ENCODE measurements at places on chromosomes 16 and 17.

DNA sequence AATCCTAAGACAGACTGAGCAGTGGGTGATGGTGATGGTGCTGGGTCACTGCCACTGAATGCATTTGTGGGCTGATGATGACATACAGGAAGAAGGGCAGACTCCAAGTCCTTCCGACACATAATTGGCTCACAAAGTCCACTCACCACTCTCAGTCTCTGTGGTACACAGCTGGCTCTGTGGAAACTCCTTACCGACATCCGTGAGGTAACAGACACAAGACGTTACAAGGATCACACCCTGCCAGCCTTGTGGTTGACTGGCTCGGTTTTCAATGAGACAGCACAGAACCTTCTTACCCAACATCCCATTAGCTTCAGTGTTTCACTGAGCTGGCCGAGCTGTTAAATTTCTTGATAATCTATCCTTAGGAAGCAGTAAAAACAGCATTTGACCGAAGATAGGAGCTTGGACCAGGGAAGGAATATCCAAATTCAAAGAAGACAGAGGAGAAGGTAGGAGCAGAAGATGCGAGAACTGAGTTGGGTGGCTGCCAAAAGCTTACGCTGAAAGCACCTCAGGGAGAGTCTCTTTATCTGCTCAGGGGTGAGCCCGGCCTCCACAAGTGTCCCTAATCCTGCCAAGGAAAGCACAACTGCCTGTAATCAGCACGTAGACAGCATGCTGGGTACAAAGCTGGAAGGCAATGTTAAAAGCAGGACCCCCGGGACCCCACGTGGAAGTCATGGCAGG, 5.5 kb upstream of the MXRA7 start:
- peak; percentile 99 for DNase-seq

- peak; percentile 60 for DNase-seq
Observed at GRCh38 chr16:28192806-28193529, 18.8 kb downstream of the XPO6 start.

DNA sequence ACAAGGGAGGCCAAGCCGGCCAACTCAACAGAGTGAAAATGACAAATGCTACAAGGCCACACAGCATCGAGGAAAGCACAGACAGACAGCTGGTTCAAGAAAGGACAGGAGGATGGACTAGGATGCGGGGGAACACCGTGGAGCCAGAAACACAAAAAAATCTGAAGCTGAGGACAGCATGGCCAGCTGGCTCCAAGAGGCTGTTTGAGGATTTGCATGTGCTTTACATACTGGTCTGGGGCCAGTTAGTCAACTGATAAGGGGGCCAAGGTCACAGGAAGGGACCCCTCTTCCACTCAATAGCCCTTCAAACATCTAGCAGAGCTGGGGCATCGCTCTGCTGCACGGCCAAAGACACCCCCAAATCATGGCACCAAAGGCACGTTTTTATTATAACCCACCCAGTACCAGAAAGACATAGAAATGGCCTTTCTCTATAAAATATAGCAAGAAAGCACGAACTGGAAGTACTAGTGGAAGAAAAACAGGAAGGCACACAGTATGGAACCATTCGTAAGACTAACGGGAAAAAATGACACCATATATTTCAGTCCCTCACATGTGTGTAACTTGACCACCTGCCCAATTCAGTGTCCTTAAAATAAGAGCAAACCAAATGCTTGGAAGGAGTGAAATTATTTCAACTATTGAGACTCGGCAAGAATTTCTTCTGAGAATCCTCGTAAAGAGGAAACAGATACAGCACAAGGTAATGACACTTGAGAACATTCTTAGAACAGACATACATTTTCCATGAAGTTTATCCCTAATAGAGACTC, 7.8 kb upstream of the SRL start:
- DNase-seq, result no peak

GRCh38 chr17:28675980-28676379, 14.0 kb downstream of the SUPT6H start:
- no peak for DNase-seq

GRCh38 chr17:55690105-55690508, 32.6 kb downstream of the TMEM100 start:
- DNase-seq, result peak; percentile 96

DNA sequence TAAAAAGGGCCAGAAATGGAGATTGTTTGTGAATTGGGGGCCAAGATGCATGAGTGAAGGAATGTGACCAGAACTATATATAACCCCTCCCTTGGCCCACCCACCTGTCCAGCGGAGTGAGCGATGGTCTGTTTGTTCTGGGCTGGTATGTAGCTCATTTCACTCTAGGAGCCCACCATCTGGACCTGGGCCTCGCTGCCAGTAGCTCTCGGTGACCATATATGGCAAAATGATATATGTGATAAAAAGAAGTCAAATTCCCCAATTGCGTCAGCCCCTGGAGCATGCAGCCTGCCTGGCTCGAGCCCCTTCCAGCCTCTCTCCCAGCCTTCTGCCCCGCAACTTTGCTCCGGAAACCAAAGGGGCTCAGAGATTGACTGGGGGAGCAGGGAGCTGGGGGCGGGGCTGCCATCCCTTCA, 47.3 kb downstream of the CCDC42 start:
- DNase-seq, result no peak

DNA sequence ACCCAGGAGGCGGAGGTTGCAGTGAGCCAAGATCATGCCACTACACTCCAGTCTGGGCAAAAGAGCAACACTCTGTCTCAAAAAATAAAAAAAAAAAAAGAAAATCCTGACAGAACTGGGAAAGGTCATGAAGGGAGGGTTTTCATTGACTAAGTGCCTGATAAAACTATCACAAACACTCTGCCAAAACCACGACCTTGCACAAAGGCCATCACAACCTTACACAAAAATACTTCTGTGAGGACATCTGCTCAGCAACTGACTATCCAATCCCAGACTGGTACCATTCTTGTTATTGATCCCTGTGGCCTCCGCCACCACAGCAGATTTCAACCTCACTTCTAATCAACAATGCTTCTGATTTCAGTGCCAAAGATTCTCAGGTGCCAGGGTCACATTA, 40.1 kb downstream of the MPHOSPH6 start:
- no peak for DNase-seq

DNA sequence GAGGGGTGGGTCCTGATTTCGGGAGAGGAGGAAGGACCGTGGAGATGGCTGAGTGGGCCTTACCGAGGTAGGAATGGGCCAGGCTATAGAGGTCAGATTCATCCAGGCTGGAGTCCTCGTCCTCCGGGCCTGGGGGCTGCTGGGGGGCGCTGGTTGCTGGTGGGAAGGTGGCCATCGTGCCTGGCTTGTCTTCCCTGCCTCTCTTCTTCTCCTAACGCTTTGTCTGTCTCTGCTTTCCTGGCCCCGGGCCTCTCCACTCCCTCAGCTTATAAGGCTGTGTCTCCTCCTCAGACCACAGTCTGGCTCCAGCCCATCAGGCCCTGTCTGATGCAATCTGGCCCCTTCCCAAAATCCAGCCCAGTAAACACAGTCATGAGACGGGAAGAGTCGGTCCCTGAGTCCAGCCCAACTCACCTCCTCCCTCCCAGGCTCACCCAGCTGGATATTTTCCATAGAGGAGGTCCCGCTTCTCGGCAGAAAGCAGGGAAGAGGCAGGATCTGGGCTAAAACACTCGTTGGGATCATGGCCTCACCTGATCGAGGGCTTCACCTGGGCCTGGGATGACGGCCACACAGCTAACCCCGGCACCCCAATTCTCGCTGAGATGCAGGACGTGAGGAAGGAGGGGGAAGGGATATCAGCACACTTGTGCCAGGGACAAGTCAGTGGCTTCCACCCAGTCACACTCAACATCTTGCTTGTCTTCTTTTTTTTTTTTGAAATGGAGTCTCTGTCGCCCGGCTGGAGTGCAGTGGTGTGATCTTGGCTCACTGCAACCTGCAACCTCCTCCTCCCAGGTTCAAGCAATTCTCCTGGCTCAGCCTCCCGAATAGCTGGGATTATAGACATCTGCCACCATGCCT, at the start of gene NUPR1:
TSS of gene NUPR1 (minus strand) at position 242 of the 864 bp plus-strand sequence. CDS start at position 175, 67 bp downstream.
- DNase-seq, result no peak

DNA sequence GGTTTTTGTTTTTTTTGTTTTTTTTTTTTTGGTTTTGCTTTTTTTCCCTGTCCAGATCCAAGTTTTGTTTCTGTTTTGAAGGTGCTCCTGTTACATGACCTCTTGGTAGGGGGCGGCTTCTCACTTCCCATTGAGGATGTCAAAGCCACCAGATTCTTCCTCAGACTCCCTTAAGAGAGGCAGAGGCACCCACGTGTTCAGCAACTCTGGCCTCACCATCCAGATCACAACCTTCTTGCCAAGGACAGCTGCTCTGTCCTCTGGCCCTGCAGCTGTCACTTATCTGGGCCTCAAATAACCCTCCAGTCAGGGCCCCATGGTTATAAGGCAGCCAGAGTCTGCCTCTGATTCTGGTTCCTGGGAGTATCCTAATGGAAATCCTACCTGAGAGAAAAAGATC, 208.5 kb downstream of the STX8 start:
- peak; percentile 40 for DNase-seq

DNA sequence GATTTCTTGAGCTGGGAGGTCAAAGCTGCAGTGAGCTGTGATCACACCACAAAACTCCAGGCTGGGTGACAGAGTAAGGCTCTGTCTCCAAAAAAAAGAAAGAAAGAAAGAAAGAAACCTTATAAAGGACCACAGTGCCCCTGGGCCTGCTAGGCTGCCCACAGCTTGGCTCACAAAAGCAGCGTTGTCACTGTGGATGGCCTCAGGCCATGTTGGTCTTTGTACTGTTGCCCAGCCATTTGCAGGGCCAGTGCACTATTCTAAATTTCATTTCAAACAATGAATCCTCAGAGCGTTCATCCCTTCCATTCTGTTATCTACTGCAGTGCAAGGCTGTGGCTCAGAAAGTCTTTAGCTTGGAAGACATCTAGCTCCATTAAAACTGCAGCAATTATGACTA, 208.4 kb downstream of the SLC39A11 start:
- no peak for DNase-seq

GRCh38 chr16:87040169-87041117, 276.7 kb downstream of the C16orf95 start:
- DNase-seq, result no peak

DNA sequence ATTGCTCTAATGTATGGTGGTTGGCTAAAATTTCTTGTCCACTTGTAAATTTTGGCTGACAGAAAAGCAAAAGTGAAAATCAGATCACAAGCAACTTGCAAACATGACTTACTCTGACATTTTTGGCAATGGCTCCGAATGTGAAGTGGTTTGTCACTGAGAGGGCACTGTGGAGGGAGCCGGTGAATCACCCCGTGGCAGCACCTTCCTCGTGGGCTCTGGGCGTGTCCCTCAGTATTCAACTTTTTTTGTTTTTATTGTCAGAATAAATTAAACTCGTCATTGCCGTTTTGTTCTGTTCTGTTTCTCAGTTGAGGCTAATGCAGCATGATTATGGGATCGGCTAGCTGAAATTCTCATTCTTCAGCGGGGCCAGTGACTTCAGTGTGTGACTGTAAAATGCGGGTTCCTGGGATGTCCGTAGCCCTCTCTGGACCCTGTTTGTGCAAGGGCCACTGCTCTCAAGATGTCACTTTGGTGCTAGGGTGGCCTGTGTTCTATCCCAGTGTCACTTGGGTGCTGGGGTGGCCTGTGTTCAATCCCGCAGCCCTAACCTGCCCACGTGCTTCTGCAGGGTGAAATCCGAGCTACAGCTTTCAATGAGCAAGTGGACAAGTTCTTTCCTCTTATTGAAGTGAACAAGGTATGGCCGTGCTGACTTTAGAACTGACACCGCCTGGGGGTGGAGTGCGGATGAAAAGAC, 48.8 kb downstream of the RPA1 start:
- no peak for DNase-seq

GRCh38 chr16:86814256-86814655, 235.9 kb downstream of the FOXL1 start:
- no peak for DNase-seq

DNA sequence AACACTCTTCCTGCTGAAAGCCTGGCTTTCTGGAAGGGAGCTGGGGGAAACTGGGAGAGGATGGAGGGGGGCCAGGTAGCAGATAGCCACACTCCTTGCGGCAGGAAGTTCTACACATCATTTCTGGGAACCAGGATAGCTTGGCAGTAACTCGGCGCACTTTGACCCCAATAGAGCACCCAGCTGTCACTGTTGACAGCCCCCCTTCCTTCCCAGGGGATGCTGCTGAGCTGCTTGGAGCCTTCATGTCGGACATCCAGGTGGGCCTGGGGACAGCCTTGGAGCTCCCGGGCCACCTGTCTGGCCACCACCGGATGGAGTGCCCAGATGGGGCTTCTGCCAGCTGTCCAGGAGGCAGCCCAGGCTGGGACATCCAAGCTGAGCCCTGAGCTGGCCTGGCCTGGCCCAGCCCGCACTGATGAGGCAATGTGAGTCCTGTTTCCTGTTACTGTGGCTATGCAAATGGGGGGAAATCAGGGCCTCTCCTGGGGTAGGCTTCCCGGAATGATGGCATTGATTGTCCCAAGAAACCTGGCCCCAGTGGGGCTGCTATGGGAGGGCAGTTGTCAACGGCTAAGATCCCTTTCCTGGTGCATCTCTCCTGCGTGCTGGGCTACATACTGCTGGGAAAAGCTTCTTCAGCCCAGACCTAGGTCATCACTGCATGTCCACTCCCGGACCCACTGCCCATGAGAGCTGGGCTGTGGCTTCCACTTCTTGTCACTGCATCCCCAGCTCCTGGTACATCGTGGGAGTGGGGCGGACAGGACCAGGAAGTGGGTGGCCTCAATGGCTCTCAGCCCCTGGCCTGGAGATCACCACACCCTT, 50.0 kb downstream of the SOCS1 start:
- DNase-seq, result peak; percentile 68

DNA sequence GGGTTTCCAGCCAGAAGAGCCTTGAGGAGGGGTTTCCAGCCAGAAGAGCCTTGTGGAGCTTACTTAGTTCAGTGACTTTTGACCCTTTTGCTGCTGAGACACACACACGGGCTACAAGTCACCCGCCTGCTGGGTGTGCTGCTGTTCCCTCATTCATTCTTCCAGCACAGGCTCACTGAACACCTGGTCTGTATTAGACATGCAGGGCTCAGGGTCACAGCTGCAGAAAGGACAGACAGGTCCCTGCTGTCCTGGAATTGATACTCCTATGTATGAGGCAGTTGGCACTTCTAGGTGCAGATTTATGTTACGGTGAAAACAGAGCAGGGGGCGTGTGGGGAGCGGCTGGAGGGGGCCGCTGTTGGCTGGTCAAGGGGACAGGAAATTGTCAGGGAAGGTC, 6.8 kb downstream of the CACNG4 start:
- no peak for DNase-seq

GRCh38 chr17:34760931-34761495, 181.6 kb downstream of the TMEM132E start:
- DNase-seq, result no peak

- no peak for DNase-seq
Observed at GRCh38 chr17:2264067-2264860, 39.3 kb downstream of the SMG6 start.

GRCh38 chr16:55734665-55735064, 78.9 kb downstream of the SLC6A2 start:
- DNase-seq, result no peak

Measured in MV-4-11 (cell line).